ENCODE measurements at places on chromosomes 3 and 15. TPM values are rescaled to one million over a fixed set of nuclear protein-coding genes. Genes with fewer than 3 reads are reported as not detected.

EBLN2 gene
- 0.43 TPM for polyA plus RNA-seq

PLAAT1 gene
- polyA plus RNA-seq, result 0.81 TPM

- H3K4me1 ChIP-seq, result no peaks in the 10 kb centered on the region
- H3K27ac ChIP-seq, result no peak overlapping the region
- H3K27me3 ChIP-seq, result peaks cover 2% of the 10 kb centered on the region
- no peaks in the 10 kb centered on the region for H3K36me3 ChIP-seq
These were observed 283.3 kb upstream of the TRIM42 start for GRCh38 chr3:140394488-140395133.

DNA sequence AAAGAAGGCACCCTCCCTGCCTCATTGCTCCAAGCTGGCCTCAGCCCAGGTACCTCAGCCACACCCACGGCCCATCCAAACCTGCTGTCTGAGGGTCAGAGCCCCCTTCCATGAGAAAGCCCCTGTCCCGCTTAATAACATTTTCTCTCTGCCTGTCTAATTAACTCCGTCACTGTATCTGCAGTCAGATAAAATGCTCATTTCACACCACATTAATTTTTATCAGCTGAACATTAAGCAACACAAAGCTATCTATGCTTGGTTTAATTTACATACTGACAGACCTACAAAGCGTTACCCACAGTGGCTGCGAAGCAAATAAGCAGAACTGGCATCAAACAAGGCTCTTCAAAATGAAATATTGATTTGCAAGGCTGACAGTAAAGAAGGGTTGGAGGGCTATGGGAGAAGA, 309.8 kb upstream of the ICE2 start:
- no peaks in the 10 kb centered on the region for H3K27me3 ChIP-seq
- peak overlapping the region; percentile 40 for H3K27ac ChIP-seq
- H3K4me3 ChIP-seq, result no peak overlapping the region

DNA sequence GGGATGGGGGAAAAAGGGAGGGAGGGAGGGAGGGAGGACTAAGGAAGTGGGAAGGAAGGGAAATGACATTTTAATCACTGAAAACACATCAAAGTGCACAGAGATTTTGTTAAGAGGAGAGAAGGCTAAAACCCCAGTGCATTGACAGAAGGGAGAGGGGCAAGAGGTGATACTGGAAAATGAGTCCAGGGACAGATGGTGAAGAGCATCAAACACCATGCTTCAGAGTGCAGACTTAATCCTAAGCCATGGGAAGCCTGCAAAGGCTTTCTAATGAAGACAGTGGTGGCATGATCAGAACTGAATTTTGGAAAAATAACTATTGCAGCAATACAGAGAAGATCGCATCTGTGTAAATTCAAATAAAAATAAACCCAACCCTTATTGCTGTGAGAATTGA, 41.8 kb downstream of the HGD start:
- peaks cover 2% of the 10 kb centered on the region for H3K4me1 ChIP-seq
- H3K27me3 ChIP-seq, result no peaks in the 10 kb centered on the region
- H3K27ac ChIP-seq, result no peak overlapping the region
- H3K36me3 ChIP-seq, result no peaks in the 10 kb centered on the region
- no peak overlapping the region for H3K4me3 ChIP-seq

DNA sequence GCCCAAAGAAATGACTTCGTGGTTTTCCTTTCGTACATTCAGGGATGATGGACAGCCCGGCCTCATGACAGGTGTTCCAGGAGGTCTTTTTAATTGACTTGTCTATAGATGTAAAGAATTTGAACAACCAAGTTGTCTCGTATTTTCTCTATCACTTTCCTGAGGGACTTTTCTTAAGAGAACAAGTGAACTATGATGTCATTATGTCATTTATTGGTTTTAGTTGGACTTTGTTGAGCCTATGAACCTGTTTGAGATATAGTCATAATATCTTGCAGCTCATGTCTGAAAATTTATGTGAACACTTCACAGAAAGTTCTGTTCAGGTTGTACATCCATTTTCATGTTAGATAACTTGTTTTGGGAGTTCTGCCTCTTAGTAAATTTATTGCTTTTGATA, 89.2 kb downstream of the RBMS3 start:
- no peaks in the 10 kb centered on the region for H3K36me3 ChIP-seq
- no peak for DNase-seq
- H3K27me3 ChIP-seq, result no peaks in the 10 kb centered on the region
- no peaks in the 10 kb centered on the region for H3K4me1 ChIP-seq
- no peak overlapping the region for H3K27ac ChIP-seq
- no peak overlapping the region for H3K4me3 ChIP-seq

GRCh38 chr3:20488151-20488550, 302.1 kb upstream of the SGO1 start:
- no peak overlapping the region for H3K27ac ChIP-seq
- H3K36me3 ChIP-seq, result no peaks in the 10 kb centered on the region
- H3K27me3 ChIP-seq, result no peaks in the 10 kb centered on the region
- no peak for DNase-seq

GRCh38 chr15:89161666-89162065, 59.7 kb downstream of the RLBP1 start:
- no peak overlapping the region for H3K4me3 ChIP-seq
- DNase-seq, result no peak
- H3K27ac ChIP-seq, result no peak overlapping the region
- H3K27me3 ChIP-seq, result no peaks in the 10 kb centered on the region

GRCh38 chr15:65336493-65337435, 32.3 kb downstream of the RNU5B-1 start:
- no peak for DNase-seq
- no peaks in the 10 kb centered on the region for H3K27me3 ChIP-seq
- H3K4me1 ChIP-seq, result no peaks in the 10 kb centered on the region
- H3K4me3 ChIP-seq, result no peak overlapping the region
- H3K36me3 ChIP-seq, result no peaks in the 10 kb centered on the region

DNA sequence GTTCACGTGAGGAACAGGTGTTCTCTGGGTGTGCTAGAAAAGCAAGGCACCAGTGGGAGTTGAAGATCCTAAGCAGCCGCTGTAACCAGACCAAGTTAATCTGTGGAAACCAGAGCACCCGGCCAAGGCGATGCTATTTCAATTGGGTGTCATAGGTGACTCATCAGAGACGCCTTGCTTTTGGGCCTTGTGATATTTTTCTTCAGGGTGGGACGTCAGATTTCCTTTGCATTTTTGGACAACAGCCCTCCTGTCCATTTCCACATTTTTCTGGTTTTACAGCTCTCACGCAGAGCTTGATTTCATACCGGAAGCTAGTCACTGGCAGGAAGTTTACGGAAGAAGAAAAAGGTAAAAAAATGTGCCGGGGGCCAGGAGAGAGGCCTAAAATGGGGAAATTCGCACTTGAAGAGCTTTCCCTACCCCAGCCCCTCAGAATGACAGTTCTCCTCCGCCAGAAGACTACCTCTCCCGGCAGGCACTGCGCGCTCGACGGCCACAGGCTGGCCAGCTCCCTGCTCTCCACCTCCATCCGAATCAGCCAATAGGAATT, 471 bp upstream of the KBTBD8 start:
- peak overlapping the region; percentile 29 for H3K4me3 ChIP-seq
- H3K4me1 ChIP-seq, result no peaks in the 10 kb centered on the region
- H3K36me3 ChIP-seq, result no peaks in the 10 kb centered on the region
- no peak overlapping the region for H3K27ac ChIP-seq

Measured in small intestine (tissue), 16 donors.